ENCODE measurements at places on chromosomes 11 and 22. TPM values are rescaled to one million over a fixed set of nuclear protein-coding genes. Genes with fewer than 3 reads are reported as not detected.

The MAPK11 gene
- 5.6 TPM for polyA plus RNA-seq

The MMP12 gene
- polyA plus RNA-seq = not detected

The POU2AF2 gene
- polyA plus RNA-seq = not detected

The SSTR3 gene
- polyA plus RNA-seq = not detected

The FADD gene
- polyA plus RNA-seq = 10.6 TPM

The CDCA5 gene
- polyA plus RNA-seq = 10.7 TPM

The KCNK7 gene
- polyA plus RNA-seq = 0.49 TPM

The CHRNA10 gene
- polyA plus RNA-seq = 3.3 TPM

The APOL5 gene
- 1.1 TPM for polyA plus RNA-seq

The GSTT2 gene
- not detected for polyA plus RNA-seq

The NXPE1 gene
- 0.18 TPM for polyA plus RNA-seq

The GRIA4 gene
- 17.2 TPM for polyA plus RNA-seq

The PAX6 gene
- 0.61 TPM for polyA plus RNA-seq

All from muscle of back (tissue), 13 donors.